Activated CD4-positive, alpha-beta T cell treated with anti-CD3 and anti-CD28 coated beads, Interleukin-2, Interleukin-6, amounts not matched to agents 100 ng/mL and 50 ng/mL, durations not matched to agents 16 hours and 8 hours (primary cell): ENCODE measurements at places on chromosomes 1 and 21.

DNA sequence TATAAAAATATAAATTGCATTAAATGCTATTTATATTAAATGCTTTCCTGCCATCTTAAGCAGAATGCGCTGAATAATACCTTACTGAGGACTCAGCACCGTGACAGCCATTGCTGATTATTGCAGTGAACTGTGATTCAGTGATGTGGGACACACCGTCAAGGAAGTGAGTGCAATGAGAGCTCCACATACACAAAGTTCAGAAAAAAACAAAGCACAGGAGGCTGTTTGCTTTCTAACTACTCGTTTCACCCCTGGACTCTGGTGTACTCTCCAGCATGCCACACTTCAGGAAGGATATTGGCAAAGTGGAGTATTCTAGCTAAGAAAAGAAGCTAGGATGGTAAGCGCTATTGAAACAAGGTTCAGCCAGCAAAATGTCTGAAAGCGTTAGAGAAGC lies 57.4 kb upstream of the CXADR start:
- DNase-seq, result no peak

GRCh38 chr1:86288586-86289147 lies 107.5 kb downstream of the ODF2L start:
- DNase-seq, result no peak

DNA sequence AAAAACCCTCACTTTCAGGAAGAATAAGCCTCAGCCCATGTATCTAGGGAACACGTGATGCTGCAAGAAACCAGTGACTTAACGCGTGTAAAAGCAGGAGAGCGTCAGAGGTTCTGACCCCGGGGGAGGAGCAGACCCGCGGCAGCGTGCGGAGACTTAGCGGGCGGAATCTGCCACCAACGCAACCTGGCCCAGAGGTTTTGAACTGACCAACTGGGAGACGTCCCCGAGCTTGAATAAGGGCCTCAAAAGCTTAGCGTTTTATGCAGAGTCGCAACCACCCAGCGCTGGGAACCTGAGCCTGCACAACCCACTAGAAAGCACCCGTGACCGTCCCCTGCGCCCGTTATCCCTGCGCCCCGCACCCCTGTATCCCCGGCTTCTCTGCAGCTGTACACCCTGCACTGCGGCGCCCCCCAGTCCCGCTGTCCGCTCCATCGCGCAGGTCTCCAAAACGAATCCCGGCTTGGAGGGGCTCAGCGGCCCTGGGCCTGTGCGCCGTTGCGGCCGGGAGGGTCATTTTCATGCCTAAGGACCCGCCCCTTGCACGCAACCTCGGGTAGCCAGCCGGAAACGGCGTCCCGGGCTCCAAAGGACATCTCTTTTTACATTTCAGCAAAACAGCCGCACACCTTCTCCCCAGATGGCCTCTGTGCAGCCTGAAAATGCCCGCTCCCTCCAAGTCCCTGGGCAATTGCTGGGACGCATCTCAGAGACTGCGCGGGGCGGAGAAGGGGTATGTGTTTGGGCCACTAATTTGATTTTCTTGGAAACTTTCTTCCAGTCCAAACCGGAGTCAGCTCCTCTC lies 29.4 kb upstream of the TRIM17 start:
- DNase-seq, result peak; percentile 63

GRCh38 chr1:6352138-6352563 lies 41.4 kb downstream of the ACOT7 start:
- DNase-seq, result no peak

DNA sequence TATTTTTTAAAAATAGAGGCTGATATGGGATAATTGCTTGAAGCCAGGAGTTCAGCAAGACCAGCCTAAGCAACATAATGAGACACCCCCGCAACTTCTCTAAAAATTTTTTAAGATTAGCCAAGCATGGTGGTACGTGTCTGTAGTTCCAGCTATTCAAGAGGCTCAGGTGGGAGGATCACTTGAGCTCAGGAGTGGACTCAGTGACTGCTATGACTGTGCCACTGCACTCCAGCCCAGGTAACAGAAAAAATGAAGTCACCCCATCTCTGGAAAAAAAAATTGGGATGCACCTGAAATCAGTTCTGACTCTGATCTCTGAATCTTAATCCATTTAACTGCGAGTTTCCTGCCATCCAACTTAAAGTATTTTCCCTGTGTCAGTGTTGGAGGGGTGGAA lies 124.2 kb downstream of the MRPS6 start:
- DNase-seq, result no peak

DNA sequence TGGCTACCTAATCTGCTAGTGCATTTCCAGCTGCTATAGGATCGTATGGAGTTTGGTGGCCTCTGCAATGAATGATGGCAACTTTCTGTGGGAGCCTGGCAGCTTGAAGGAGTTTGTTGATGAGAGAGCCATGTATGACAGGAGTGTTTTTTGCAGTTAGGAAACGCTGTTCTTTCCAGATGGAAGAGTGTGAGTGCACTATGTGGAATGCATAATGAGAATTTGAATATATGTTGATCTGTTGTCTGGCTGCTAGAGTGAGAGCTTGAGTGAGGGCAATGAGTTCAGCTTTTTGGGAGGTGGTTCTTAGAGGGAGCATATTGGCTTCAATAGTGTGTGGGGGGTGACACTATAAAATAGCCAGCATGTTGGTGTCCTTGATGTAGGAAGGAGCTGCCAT lies 51.0 kb upstream of the APOBEC4 start:
- no peak for DNase-seq
